ENCODE measurements at places on chromosomes 7 and 10.

GRCh38 chr10:109773288-109774120, 149.8 kb downstream of the XPNPEP1 start:
- DNase-seq = no peak

GRCh38 chr7:133376514-133376913, 123.6 kb downstream of the EXOC4 start:
- no peak for DNase-seq

DNA sequence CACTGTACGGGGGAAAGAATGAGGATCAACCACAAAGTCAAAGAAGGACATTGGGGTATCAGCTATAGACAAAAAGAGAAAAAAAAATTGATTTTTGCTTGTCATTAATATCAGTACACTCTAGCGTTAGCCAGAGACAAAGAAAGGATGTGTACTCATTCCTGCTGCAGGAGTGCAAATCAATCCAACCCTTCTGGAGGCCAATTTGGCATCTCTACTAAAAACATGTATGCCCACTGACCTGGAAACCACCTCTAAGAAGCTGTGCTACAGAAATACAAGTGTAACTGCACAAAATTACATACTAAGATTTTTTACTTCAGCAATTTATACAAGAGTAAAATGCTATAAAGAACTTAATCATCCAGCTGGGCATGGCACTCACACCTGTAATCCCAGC, 13.6 kb downstream of the NSMCE4A start:
- no peak for DNase-seq

GRCh38 chr7:30594048-30594539, 584 bp upstream of the GARS1 start:
- peak; percentile 68 for DNase-seq

DNA sequence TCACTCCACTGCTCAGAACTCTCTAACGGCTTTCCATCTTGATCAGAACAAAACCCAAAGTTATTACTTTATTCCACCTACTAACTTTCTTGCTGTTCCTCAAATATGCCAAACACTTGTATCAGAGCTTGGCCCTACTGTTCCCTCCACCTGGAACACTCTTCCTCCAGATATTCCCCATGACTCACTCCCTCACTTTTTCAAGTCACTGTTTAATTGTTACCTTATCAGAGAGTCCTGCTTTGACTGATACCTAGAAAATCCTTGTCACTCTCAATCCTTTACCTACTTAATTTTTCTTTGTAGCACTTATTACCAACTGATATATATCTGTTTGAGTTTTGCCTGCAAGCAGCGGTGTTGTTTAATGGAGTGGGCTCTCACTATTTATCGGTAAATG, 5.6 kb upstream of the NFKB2 start:
- DNase-seq = no peak

DNA sequence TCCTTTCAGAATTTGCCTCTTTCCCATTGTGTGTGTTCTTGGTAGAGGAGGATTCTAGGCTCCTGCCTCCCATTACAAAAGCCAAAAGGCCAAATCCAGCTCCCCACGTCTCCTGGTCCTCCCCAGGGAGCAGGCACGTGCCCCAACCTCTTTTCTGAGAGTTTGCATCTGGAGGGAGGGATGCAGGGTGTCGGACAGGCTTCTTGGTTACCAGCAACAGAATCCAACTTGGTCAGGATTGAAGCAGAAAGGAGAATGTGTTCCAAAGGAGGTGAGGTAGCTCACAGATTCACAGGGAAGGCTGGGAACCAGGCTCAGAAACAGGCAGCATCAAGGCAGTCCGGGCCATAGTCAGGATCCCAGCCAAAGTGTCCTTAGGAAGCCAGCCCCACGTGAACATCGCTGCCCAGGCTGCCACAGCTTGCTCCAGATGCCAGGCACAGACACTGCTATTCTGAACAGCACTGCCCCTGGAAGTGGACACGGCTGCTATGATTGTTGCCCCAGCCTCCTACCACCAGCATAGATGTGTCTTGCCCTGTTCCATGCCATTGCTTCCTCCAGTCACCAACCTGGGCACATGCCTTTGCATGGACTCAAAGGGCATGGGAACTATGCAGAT, 264.2 kb upstream of the ZMIZ1 start:
- DNase-seq = no peak

Data from activated CD8-positive, alpha-beta memory T cell treated with anti-CD3 and anti-CD28 coated beads, Interleukin-2, amount 10 ng/mL, durations not matched to agents 7 days and 5 days (primary cell).